Activated CD8-positive, alpha-beta memory T cell treated with anti-CD3 and anti-CD28 coated beads for 1 hour (primary cell): ENCODE measurements at places on chromosomes 6 and 20.

DNA sequence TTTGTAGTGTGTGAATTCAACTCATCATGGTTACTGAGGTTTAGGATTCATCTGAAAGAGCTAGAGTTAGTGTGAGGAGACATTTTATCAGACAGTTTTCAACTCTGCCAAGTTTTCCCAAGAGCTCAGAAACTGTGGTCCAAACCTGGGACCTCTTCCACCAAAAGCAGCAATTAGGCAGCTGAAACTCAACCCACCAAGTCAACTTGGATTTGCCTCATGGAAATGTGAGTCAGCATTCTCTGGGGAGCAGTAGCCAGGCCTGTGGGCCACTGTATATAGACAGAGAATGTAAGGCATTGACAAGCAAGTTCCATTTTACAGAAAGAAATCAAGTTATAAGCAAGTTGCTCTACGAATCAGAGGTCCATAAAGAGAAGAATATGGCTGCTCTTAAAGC lies 178.8 kb upstream of the HDDC2 start:
- no peak for DNase-seq

- DNase-seq = no peak
Measured at GRCh38 chr20:56986931-56987720, 279.3 kb downstream of the BMP7 start.

DNA sequence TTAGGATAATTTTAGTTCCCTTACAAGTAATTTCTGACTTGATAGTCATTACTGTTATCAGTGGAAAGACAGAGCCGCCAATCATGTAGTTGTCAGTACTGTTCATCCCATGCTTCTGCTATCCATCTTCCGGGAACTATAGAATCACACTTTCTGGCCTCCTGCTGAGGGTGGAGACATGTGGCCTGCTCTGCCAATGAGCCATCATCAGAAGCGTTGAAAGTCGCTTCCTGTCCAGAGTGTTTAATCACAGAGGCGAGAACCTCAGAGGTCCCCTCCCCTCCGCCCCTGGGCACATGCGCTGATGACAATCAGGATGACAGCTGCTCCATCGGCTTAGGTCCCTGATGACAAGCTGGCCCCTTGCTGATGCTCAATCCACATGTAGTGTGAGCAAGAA lies 3.0 kb downstream of the DDO start:
- no peak for DNase-seq

- DNase-seq = no peak
Measured at GRCh38 chr6:160071805-160072690, 49.6 kb upstream of the SLC22A1 start.

DNA sequence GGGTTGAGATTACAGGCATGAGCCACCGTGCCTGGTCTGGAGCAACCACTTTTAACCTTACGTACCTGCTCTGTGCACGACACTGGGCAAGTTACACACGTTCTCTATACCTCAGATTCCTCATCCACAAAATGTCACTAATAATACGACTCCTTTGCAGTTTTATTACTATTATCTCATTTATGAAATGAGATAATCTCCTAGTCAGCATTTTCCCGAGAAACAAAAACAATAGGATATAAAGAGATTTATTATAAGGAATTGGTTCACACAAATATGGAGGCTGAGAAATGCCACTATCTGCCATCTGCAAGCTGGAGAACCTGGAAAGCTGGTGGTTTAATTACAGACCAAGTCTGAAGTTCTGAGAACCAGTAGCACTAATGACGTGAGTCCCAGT lies 12.0 kb upstream of the KIF13A start:
- no peak for DNase-seq
